ENCODE measurements at places on chromosomes 11 and 22.

DNA sequence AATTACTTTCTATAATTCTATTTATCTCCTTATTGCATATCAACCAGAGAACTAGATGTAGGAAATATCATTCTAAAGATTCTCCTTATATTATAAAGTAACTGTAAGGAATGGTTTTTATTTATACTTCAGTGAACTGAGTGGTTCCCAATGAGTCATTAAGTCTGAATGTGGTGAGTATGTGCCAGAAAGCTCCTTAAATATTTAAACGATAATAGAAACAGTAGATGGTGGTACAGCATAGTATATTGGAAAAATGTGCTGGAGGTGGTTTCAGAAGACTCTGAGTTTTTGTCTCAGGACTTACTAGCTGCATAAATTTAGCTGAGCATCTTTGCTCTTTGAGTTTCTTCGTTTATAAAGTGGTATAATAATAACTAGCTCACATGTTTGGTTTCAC, 653.5 kb downstream of the FAM181B start:
- DNase-seq = no peak

DNA sequence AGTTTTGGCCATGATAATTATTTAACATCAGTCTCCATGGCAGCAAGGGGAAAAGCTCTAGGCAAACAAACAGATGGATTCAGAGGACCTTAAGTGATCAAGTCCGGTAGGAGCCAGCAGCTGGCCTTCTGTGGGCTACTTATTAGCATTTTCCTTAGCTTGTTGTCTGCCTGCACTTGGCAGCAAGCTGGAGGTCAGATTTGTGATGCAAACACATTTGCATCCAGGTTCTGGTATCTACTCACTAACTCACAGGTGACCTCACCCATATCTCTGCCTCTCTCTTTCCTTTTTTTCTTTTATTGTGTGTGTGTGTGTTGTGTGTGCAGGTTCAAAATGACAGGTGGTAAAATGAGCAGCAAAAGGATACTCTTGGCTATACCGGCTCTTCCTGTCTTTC, 32.3 kb downstream of the ARHGAP42 start:
- no peak for DNase-seq

DNA sequence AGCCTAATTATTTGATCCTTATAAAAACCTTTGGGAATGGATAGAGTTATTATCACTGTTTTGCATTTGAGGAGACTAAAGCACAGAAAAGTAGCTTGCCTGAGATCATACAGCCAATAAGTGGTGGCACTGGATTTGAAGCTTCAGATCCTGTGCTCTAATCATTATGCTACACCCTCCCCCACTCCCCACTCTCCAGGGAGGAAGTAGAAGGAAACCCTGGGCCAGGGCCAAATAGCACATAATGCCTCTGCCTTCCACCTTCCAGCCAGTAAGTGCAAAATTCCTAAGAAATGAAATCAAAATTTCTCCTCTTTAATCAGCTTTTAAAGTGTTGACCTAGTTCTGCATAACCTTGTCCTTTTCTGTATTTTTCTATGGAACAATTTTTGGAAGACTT, 61.6 kb downstream of the SIK2 start:
- no peak for DNase-seq

DNA sequence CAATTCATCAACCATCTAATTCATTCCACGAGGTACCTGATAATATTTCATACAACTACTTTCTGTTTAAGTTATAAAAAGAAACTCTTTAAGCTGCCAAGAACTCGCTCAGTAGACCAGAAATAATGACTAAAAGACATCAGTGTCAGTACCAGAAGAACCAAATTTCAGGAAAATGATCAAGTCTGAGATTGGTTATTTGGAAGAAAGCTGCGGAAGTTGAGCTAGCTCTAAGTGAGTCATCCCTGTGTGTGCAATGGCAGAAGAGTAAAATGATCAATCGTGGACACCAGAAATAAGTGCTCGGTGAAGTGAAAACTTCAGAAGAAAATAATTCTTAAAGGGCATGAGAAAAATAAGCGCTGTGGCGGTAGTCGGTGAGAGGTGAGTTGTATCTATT, 933.2 kb upstream of the CHORDC1 start:
- DNase-seq = no peak

DNA sequence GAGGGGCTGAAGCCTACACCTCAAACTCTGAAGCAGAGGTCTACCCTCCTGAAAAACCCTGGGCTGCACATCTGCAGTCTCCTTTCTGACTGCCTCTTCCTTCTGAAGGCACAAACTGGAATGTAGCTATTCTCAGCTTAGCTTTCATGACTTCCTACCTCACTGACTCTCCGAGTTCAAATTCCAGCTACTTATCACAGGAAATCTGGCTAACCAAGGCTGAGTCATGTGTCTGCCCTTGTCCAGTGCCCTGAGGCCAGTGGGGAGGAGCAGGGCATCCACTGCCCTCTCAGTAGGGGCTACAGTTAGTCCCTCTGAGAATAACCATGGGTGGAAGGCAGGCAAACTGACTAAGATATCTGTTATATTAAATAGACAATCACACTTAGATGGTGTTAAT, 29.2 kb downstream of the PDGFD start:
- DNase-seq = no peak

GRCh38 chr11:65424205-65425104, 1.9 kb downstream of the NEAT1 start:
- DNase-seq = peak; percentile 57

GRCh38 chr11:109858152-109858551, 235.0 kb upstream of the ZC3H12C start:
- DNase-seq = no peak

- DNase-seq = no peak
Observed at GRCh38 chr11:19430346-19430745, 189.6 kb upstream of the E2F8 start.

- DNase-seq = no peak
Observed at GRCh38 chr22:28997342-28997741, 64.3 kb downstream of the C22orf31 start.

- DNase-seq = no peak
Observed at GRCh38 chr22:17116572-17117330, 4.4 kb downstream of the TMEM121B start.

GRCh38 chr11:61747192-61747966, 5.1 kb upstream of the MYRF start:
- peak; percentile 70 for DNase-seq

All from GM12865 (cell line).